ENCODE measurements at places on chromosomes 5 and 9.

DNA sequence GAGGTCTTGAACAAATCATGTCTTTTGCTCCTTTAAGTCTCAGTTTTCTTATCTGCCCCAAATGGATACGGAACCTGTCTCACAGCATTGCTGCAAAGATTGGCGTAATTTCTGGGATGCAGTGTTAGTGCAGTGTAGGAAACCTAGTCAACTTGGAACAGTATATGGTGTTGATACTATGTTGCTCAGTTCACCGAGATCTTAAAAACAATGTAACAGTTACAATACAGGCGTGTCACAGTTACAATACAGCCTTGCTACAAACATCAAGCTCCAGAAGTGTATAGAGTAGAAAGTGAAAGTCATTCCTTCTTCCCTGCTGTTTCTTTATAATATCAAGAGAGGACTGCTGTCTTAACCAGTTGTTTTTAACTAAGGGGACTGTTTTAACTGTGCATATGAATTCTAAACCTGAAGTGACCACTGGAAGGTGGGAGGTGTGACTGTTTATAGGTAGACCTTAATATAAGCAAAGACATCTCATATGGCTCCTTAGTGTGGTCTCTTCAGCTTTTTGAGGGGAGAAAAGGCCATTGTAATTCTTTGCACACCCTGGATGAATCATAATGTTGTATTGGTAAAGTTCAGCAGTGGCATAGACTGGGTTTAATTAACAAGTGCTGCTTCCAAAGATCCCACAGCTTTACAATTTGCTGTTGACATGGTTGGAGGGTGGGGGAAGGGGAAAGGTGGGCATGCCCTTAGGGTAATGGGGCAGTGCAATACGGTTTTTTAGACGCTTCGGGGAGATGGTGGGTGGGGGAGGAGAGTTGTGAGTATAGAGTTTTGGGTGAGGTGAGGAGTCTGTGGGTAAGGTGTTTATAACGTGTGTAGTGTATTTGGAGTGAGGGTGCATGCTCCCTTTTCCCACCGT lies 12.9 kb downstream of the PRRC2B start:
- no peak for DNase-seq

DNA sequence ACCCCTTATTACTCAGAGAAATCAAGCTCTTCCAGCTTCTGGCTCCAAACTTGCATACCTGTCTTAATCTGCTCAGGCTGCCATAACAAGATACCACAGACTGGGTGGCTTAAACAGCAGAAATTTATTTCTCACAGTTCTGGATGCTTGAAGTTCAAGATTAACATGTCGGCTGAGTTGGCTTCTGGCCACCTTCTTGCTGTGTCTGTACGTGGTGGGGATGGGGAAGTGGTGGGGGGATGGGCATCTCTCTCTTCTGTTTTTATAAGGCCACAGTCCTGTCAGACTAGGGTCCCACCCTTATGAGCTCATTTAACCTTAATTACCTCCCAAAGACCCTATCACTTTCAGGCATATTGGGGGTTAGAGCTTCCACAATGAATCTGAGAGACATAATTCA lies 140.5 kb downstream of the SV2C start:
- DNase-seq: no peak

- DNase-seq: no peak
These were observed 22.0 kb downstream of the PUM3 start for GRCh38 chr9:2821855-2822254.

DNA sequence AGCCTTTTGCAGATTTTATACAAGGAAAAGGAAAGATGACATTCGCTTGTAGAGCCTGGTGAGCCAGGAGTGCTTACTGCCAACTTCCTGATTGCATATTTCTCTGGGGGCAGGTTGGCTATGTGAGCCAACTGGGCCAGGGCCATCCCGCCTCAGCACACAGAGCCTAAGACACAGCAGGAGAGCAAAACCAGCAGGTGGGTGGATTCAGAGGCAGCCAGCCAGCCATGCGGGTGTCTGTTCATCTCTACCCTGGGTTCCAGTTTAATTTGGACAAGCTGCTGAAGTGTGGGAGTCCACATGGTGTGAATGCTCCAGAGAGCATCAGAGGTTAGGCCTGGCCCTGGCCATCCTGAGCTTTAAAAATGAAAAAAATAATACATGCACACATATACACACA lies 291.4 kb downstream of the ARHGEF28 start:
- DNase-seq: no peak

DNA sequence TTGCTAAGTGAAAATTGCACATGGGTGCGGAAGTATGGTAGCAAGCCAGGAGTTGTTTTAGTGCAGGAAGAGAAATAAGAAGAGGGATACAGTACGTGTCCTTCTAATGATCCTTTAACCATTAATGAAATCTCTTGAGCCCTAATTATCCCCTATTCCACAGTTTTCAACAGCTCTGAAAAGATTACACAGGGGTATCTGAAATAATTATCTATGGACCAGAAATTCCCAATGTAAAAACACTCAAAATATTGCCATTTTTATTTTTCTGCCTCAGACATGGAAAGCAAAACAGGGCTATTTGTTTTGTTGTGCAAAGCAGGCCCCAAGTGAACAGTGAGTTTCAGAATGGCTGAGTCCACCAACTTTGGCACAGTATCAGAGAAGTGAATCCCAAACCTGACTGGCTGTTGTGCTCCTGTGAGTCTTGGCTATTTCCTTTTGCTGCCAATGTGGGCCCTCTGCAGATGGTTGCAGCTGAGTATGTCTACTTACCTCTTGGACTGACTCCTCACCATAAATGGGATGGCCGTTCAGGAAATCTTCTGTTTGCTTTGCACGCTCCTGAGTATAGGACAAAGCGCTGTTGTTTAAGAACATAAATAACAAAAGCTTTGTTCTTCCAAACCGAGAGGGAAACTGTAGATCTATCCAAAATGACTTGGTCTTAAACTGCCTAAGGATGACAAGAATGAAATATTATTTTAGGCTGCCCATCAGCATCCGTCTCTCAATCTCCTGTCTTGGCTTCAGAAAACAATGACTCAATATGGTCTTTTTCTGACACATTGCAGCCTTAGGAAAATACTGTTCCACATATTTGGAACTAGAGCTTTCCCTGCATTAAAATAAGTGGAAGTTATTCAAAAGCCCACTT lies 204.1 kb downstream of the DEPDC1B start:
- DNase-seq: no peak

DNA sequence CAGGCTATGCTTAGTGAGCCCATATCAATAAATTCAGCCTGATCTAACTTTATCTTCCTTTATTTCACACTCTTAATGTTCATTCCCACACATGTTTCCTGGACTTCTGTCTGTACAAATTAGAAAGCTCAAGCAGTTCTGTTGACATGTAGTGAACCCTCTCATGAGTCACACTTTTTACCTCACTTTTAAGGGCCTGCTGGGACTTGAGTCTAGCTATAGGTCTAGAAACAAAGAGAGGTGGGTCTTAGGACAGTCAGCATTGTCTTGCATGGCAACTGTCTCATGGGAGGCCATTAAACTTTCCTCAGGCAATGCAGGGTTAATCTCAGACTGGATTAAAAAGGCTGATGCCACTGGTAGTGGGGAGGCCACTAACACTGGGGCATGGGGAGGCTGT lies 8.6 kb upstream of the CCNH start:
- no peak for DNase-seq

- DNase-seq: no peak
These were observed 9.9 kb upstream of the TRIM36 start for GRCh38 chr5:115179394-115180164.

Measured in activated CD4-positive, alpha-beta T cell treated with anti-CD3 and anti-CD28 coated beads for 1 hour (primary cell).